ENCODE measurements at places on chromosomes 5 and 9.

DNA sequence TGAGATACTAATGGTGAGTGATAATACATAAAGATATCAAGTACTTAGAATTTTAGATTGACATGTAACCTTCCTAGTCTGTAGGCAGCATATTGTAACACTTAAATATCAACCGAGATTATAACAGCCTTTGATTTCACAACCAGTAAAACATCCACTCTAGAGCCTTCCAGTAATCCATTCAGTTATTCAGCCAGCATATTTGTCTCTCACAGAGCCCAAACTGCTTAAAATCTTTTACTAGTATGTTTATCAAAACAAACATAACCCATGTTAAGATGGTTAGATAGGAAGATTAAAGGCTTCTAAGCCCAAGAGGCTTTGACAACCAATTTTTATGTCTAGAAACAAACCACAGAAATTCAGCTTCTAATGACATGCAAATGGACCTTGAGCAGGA lies 177.9 kb upstream of the FST start:
- no peak for DNase-seq

GRCh38 chr5:66701244-66701643 lies 105.1 kb downstream of the MAST4 start:
- DNase-seq: no peak

GRCh38 chr9:33988219-33988890 lies 60.3 kb downstream of the UBAP2 start:
- DNase-seq: no peak

- DNase-seq: no peak
Observed at GRCh38 chr9:34451545-34451944, 6.8 kb downstream of the FAM219A start.

- no peak for DNase-seq
Observed at GRCh38 chr9:21683484-21684175, 118.8 kb upstream of the MTAP start.

DNA sequence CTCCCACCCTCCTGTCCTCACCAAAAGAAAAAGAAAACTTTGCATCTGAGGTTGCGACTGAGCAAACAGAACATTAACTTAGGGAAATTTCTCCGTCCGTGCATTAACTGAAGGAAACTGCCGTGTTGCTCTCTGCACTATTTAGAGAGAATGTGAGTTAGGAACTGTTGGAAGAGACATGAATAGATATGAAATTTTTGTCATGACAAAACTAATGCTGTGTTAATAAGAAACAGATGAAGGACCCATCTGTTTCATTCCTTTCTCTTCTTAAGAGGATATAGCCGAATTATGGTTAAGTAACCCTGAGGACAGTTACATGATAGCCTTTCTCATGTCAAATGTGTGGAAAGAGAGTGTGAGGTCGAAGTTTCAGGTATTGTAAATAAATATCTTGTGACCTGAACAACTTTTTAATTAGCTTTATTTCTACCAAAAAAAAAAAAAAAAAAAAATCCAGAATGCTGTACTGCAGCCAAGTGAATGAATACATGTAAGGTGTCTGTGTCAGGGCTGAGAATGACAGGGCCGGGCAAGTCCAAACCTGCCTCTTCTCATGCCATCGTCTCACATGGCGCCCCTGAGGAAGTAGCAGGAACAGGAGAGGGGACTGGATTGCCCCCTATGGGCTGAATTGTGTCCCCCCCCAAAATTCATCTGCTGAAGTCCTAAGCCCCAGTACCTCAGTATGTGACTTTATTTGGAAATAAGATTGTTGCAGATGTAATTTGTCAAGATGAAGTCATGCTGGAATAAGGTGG lies 35.6 kb upstream of the ANKRD33B start:
- no peak for DNase-seq

- DNase-seq: no peak
Observed at GRCh38 chr5:156201788-156202403, 125.1 kb upstream of the SGCD start.

DNA sequence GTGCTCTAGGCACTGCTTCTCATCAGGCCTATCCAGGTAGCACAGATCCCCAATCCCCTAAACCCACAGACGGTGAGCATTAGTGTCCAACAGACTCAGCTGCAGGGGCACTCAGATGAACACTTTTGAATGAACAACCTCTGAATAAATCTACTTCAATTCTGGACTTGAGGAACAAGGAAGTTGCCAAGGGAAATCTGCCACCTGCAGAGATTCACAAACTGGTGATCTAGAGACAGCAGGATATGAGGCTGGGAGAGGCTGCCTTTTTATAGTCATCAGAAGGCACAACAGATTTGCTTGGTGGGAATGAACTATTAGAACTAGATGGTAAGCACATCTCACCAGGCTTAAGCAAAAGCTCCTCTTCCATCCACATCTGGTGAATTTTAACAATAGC lies 7.0 kb upstream of the HK3 start:
- DNase-seq: no peak

- DNase-seq: no peak
Observed at GRCh38 chr5:61347080-61347479, 15.0 kb downstream of the ZSWIM6 start.

DNA sequence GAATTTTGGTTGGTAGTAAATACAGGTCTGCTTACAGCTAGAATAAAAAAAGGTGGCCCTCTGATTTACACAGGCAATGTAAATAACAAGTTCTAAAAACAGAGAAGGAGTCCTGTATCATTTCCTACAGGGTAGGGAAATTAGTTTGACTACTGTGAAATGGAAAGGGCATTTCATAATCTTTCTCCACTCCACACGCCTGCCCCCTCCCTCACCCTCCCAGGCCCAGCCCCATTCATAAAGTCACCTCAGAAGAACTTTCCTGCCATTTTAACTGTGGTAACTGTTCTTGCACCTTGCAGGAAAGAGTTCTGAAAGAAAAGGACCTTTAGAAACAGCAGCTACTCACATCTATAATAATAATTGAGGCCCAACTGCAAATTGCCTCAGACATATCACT lies 69.7 kb downstream of the MEF2C start:
- no peak for DNase-seq

GRCh38 chr5:139212486-139212885 lies 14.3 kb upstream of the SIL1 start:
- DNase-seq: no peak

GRCh38 chr5:73267766-73268435 lies 94.9 kb downstream of the TMEM174 start:
- no peak for DNase-seq

DNA sequence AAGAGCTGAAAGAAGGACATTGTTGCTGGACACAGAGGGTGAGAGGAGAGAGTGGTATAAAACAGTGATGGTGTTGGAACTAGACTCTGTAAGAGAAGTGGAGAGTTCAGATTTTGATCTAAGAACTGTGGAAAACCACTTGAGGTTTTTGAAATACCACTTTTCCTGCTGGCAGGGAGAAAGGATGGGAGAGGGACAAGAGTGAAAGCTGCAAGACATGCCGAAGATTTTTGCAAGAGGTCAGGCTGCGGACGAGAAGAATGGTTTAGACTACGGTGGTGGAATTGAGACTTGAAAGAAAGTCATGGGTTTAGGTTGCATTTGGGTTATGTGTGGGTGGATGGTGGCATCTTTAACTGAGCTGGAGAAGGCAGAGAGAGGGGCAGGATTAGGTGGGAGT lies 202.2 kb upstream of the RPS23 start:
- DNase-seq: no peak

DNA sequence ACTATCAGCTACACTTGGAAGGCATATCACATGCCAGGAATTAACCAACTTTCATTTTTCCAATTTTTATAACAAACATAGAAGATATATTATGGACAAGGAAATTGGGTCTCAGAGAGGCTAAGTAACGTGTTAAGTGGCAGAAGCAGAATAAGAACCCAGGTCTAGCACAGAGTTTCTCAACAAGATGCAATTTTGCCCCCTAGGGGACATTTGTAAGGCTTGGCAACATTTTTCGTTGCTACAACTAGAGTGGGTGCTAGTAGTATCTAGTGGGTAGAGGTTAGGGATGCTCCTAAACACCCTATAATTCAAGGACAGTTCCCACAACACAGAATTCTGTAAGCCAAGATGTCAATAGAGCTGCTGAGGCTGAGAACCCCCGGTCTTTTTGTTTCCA lies 180.6 kb downstream of the SNCAIP start:
- no peak for DNase-seq

DNA sequence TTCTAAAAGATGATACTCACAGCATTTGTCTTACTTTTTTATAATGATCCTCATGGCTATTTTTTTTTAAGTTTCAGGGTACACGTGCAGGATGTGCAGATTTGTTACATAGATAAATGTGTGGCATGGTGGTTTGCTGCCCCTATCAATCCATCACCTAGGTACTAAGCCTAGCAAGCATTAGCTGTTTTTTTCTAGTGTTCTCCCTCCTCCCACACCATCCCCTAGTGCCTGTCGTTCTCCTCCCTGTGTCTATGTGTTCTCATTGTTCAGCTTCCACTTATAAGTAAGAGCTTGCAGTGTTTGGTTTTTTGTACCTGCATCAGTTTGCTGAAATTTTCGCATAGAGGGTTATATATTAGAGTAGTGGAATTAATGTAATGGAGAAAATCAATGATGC lies 189.1 kb upstream of the CDH12 start:
- DNase-seq: no peak

GRCh38 chr9:121261107-121261460 lies 6.9 kb upstream of the GSN start:
- no peak for DNase-seq

DNA sequence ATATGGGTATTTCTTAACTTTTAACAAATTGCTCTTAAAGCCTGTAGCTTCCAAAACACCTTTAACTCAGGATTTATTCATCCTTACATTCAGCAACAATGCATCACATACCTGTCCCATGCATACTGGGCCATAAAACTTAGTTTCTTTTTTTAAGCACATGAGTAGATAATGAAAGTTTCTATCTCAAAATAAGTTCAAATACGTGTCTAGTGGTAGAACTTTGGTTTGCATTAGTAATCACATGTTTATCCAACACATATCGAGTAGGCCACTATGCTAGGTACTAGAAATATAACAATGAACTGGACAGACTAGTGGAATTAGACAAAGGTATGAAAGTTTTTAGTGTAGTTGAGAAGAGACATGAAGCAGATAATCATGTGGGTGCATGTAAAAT lies 99.6 kb downstream of the DOCK2 start:
- no peak for DNase-seq

Data from brain pericyte (primary cell).